ENCODE measurements at places on chromosomes 4 and X.

GRCh38 chr4:26779674-26780073, 81.0 kb upstream of the STIM2 start:
- no peak for DNase-seq

- no peak for DNase-seq
Measured at GRCh38 chr4:112181358-112182000, 36.2 kb downstream of the FAM241A start.

GRCh38 chrX:20263474-20263873, 3.2 kb downstream of the RPS6KA3 start:
- DNase-seq = peak; percentile 22

- DNase-seq = no peak
Measured at GRCh38 chr4:38162240-38162784, 202.1 kb downstream of the PTTG2 start.

DNA sequence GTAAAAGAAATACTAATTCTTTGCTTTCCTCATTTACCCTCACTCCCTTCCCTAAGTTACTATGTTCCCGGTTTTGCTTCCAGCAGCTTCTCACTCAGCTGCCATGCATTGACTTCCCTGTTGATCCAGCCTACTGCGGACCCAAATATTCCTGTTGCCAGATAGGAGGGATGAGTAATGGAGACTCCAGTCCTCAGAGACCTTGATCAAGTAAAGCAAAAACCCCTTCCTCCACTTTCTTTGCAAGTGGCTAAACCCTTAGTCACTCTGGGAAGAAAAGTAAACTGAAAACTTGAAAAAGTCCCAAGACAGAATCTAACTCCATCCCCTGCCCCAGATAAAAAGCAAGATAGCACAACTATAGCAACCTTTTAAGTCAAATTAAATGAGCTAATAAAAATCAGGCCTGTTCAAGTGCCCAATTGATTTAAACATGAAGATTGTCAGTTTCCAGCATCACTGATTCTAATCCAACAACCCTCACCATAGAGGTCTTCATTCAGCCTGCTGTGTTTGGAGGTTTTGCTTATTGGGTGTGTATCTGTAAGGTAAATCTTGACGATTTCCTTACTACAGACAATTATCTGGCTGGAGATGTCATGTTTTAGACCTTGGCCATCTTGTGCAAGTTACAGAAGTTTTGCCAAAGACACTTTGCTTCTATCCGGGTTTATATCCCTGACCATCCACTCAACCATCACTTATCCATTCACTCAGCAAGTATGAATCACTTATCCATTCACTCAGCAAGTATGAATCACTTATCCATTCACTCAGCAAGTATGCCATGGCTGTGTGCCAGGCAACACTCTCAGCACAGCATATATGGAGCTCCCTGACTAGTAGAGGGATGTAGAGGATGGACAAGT, 17.6 kb downstream of the FGFBP1 start:
- peak; percentile 85 for DNase-seq

GRCh38 chrX:71250841-71251240, 3.1 kb downstream of the ZMYM3 start:
- DNase-seq = no peak

- DNase-seq = no peak
Measured at GRCh38 chr4:60648774-60649173, 551.4 kb upstream of the ADGRL3 start.

DNA sequence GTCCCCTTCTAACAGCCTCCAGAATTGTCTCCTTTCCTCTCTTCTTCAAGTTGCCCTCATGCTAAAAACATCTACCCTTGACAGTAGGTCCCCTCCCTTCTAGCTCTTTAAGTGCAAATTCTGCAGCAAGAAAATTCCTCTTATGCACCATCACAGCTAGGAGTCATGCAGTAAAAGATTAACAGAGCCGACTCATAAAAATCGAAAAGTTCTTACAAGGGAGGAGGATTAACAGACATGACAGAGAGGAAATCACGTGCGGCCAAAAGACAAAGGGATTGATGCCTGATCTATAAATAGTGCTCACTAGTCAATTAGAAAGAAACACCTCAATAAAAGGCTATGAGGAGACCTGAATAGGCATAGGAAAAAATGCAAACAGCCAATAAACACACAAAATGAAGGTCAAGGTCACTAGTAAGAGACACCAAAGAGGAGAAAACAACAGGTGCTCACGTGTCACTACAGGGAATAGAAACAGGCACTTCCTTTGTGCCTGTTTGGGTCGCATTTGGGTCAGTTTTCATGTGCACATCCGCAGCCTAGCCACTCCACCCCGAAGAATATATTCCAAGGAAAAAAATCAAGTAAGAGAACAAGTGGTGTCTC, 3.4 kb downstream of the RNF212 start:
- no peak for DNase-seq

DNA sequence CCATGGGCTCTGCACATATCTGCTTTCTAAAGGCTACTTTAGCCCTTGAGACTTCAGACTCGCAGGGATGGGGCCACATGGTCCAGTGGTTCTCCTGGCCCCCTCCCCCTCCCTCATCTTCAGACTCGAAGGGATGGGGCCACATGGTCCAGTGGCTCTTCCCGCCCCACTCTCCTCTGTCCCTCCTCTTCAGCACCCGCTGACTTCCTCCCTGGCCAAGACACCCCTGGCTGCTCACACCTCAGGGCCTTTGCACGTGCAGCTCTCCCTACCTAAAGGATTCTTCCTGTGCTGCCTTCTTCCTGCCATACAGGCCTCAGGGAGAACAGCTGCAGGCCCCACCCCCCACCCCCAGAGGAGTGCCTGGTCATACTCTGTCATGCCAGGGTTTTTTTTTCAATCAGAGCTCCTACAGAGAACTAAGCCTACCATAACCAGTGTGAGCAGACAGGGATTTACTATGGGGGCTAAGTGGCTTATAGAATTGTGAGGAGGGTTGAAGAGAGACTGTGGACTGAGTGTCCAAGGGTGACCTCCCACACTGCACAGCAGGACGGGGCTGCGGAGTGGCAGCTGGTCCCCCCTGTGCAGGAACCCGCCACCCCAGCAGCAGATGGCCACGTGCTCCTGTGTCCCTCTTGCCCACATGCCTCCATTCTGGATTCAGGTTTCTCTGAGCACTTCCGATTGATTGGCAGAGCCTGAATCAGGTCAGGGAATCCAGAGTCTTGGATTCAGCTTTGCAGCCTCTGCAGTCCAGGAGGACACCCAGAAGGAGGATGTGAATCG, 6.1 kb upstream of the SPON2 start:
- no peak for DNase-seq

- no peak for DNase-seq
Measured at GRCh38 chrX:18833071-18833731, 125.8 kb downstream of the PPEF1 start.

DNA sequence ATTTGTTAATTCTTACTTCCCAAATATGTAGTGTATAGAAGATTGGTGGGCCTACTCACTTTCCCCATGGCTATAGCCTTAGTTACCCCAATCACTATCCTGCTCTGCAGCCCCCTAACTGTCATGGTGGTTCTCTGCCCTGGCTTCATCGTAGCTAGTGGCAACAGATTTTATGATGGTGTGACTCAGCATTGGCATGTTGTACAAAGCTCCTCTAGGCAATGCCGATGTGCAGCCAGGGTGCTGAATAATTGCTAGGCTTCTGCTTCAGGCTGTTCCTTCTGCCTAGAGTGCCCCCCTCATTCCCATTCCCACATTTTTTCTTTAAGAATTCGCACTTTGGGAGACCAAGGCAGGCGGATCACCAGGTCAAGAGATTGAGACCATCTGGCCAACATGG, 35.2 kb downstream of the AFF2 start:
- DNase-seq = no peak

DNA sequence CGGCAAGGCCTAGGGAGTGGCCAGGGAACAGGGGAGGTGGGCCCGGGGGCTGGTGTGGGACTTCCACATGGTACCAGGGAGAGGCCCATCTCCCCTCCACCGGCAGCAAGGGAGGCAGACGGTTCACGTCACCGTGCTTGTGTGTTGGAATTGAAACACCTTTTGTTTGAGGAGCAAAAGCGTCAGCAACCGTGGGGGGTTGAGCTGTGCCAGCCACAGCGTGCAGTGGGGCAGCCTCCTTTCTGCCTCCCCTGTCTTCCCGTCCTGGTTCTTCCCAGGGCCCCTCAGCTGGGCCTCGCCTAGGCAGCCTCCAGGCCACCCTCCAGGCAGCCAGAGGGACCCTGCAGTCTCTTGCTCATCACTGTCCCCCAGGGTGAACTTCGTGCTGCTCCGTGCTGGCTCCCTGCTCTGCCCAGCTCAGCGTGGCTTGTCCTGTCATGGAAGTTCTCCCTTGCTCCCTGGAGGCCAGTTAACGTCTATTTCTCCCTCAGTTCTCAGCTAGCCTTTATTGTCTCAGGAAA, 32.1 kb upstream of the HGFAC start:
- no peak for DNase-seq

- DNase-seq = no peak
Measured at GRCh38 chr4:125727931-125728330, 413.2 kb downstream of the FAT4 start.

DNA sequence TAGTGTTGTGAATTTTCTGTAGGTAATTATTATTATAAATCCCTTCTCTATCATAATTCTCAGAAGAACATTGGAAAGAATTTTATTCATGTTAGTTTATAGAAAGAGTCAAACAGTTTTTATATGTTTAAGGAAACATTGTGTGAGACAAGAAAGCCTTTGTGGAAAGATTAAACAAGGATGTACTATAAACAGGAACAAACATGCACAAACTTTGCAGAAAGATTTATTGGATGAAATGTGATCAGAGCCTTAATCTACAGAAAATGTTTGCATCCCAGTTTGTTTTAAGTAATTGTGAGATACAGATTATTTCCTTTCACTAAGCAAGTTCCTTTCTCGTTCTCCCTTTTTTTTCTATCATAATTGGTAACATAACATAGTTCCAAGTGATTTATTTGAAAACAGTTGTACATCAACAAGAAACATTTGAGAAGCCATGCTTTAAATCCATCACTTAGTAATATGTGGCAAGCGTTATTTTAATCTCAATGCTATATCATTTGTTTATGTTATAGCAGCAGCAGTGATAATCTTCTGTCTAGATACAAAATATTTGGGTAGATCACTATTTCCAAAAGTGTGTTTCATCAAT, 129.4 kb downstream of the SLC4A4 start:
- DNase-seq = no peak

- DNase-seq = no peak
Measured at GRCh38 chr4:18878561-18878960, 857.0 kb upstream of the LCORL start.

DNA sequence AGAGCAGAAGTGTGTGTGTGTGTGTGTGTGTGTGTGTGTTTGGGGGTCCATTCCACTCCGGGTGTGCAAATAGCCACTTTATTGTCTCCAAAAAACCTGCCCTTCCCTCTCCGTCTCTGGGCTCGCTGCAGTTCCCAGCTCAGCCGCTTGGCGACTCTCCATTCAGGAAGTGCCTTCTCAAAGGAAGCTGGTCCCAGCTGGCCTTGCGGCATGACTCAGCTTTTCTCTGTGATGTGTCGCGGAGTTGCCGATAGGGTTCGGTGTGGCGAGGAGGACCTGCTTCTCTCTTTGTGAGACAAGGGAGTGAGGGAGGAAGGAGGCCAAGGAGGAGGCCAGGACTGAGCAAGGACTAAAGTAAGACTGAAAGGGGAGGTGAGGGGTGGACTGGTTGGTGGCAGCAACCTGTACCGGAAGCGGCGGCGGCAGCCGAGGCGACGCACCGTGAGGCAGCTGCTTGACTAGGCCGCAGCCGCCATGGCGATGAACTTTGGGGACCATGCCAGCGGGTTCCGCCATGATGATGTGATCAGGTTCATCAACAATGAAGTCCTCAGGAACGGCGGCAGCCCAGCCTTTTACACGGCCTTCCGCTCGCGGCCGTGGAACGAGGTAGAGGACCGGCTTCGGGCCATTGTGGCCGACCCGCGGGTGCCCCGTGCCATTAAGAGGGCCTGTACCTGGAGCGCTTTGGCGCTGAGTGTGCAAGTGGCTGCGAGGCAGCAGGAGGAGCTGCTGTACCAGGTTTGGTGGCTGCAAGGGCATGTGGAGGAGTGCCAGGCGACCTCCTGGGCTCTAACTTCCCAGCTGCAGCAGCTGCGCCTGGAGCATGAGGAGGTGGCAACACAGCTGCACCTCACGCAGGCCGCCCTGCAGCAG, at the start of gene TEX13C:
Gene TEX13C (plus strand): TSS at position 226 of the 876 bp plus-strand sequence. CDS start 249 bp downstream, at position 475.
- no peak for DNase-seq

DNA sequence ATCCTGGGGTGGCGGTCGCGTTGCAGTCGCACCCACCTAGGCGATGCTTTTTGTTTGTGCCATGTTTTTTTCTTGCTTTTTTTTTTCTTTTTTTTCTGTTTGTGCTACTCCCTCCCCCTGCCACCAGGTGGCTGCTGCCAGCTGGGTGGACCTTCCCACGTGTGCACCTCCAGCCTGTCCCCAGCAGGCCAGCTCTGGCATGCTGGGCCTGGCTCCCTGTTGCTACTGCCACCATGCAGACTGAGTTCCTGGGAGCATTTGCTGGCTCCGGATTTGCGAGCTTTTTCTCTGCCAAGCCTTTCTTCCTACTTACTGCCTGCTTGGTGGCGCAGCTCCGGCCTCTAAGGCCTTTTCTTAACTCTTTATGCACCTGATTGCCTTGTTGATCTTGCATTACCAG, 161.2 kb upstream of the WDFY3 start:
- DNase-seq = peak; percentile 55

- no peak for DNase-seq
Measured at GRCh38 chr4:89258506-89258905, 49.1 kb downstream of the GPRIN3 start.

GRCh38 chr4:147093206-147093605, 147.5 kb upstream of the TTC29 start:
- DNase-seq = no peak

DNA sequence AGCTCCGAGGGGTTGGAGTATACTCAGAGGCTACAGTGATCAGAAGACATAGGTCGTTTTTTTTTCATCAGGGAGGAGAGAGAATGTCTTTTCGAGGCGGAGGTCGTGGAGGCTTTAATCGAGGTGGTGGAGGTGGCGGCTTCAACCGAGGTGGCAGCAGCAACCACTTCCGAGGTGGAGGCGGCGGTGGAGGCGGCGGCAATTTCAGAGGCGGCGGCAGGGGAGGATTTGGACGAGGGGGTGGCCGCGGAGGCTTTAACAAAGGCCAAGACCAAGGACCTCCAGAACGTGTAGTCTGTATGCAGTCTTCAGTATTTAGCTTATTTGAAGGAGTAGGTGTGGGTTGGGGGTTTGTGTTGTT, 500 bp downstream of the GAR1 start:
- DNase-seq = no peak

- DNase-seq = no peak
Measured at GRCh38 chrX:124605511-124605910, 259.1 kb downstream of the SH2D1A start.

GRCh38 chr4:41745292-41746024, 3.1 kb downstream of the PHOX2B start:
- DNase-seq = no peak

DNA sequence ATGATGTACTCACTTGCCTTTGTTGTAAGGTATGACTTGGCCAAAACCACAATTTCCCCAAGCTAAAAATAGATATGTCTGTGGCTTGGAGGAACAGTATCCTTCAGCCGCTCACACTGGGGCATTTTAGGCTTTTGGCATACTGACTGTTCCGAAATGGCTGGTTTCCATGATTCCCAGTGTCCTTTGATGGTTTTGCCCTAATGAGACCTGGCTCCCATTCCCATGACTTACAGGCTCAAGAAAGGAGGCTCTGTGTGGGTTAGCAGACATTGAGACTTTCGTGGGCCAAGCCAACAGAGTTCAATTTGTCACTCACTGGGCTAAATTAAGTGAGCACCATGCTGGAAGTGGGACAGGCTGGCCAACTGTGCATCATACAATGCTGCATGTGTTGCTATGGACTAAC, 150.6 kb downstream of the CEP135 start:
- DNase-seq = no peak
